ENCODE measurements at places on chromosomes 3 and 15. TPM values are rescaled to one million over a fixed set of nuclear protein-coding genes. Genes with fewer than 3 reads are reported as not detected.
A peak's percentile ranks its signal among the peaks of the same experiment; 100 is the strongest.

The DNAJA4 gene
- not detected for total RNA-seq

The ACSBG1 gene
- total RNA-seq: 5.5 TPM

The ZXDC gene
- 34.3 TPM for total RNA-seq

The ACTC1 gene
- total RNA-seq: 2.8 TPM

The RNU5B-1 gene
- not detected for total RNA-seq

The DGKG gene
- 0.18 TPM for total RNA-seq

The CP gene
- total RNA-seq: 0.42 TPM

The SUSD5 gene
- 2.1 TPM for total RNA-seq

The MORC1 gene
- not detected for total RNA-seq

The DNAJC13 gene
- 36.0 TPM for total RNA-seq

The CALML4 gene
- total RNA-seq: 11.9 TPM

The MYLK gene
- 20.1 TPM for total RNA-seq

The ZDHHC19 gene
- total RNA-seq: not detected

The TLR9 gene
- not detected for total RNA-seq

The GOLGA8Q gene
- not detected for total RNA-seq

The RASGRP1 gene
- 1.8 TPM for total RNA-seq

The WDR72 gene
- 1.7 TPM for total RNA-seq

The ASB14 gene
- total RNA-seq: not detected

- no peak for DNase-seq
These were observed 78.9 kb upstream of the CFAP20DC start for GRCh38 chr3:59128685-59129084.

DNA sequence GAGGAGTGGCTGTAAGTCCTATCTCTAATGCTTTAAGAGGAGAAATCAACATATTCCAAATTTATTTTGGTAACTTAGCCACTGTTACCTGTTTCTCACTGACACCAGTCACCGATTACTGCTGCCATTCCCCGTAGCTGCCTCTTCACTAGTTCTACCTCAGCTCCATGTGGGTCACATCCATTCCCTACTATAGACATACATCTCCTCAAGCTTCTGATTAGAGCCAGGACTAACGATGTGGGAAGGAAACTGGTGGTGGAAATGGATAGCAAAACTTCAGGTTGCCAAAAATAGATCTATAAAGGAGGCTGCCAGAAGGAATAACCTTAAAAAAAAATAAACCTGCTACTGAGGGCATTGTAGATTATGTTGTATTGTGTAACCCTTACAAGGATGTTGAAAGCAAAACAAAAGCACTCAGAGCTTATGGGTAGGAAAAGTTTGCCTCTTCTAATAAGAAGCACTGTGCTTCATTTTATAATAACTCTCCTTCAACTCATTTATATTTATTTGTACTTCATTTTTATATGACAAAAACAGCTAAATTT, 56.0 kb downstream of the KAT2B start:
- DNase-seq: no peak

- DNase-seq: no peak
These were observed 223.0 kb upstream of the LRRFIP2 start for GRCh38 chr3:37397396-37397795.

GRCh38 chr15:70714565-70714964, 48.8 kb downstream of the UACA start:
- no peak for DNase-seq

- DNase-seq: no peak
These were observed 171.0 kb upstream of the MBNL1 start for GRCh38 chr3:152097770-152098169.

- no peak for DNase-seq
These were observed 54.9 kb upstream of the TMEM108 start for GRCh38 chr3:132983143-132983770.

GRCh38 chr3:8596321-8597218, 48.0 kb downstream of the SSUH2 start:
- no peak for DNase-seq

- DNase-seq: no peak
These were observed 276.4 kb downstream of the XXYLT1 start for GRCh38 chr3:194994551-194994981.

GRCh38 chr15:74995779-74996765, 709 bp downstream of the SCAMP5 start:
- DNase-seq: peak; percentile 4

DNA sequence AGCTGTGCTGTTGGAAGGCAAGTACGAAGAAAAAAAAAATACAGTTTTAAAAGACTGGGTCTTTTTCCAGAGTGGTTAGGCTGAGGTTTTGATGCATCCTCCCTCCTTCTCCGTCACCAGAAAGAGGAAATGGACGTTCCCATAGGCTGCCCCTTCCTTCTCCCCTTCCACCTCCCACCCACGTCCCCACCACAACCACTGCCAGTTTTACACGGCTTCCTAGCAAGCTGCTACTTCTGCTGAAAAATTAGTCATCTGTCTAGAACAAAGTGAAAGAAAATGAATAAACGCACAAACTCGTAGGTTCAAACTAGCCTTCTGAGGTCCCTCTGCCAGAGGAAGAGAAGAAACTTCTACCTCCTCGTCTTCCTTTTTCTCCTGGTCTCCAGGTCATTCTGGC, 71.6 kb upstream of the RPL35A start:
- no peak for DNase-seq

DNA sequence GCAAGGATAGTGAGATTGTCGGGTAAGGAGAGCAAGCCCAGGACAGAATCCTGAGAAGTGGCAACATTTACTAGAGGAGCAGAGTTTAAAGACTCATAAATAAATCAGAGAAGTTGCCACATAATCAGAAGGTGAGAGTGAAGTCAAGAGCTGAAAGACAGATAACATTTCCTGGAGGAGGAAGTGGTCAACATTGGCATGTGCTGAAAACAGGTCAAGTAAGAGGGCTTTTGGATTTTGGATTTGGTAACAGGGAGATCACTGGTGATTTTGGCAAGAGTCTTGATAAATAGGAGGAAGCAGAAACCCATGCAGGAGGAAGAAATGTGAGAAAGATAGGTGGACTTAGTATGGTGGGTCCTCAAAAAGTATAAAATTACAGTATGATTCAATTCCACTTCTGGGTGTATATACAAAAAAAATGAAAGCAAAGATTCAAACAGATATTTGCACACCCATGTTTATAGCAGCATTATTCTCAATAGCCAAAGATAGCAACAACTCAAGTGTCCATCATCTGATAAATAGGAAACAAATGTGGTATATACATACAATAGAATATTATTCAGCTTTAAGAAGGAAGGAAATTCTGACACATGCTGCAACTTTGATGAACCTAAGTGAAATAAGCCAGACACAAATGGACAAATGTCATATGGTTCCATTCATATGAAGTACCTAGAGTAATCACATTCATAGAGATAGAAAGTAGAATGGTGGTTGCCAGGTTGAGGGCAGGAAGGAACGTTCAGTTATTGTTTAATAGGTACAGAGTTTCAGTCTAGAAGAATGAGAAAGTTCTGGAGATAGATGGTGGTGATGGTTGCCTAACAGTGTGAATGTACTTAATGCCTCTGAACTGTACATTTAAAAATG, 27.3 kb upstream of the MBNL1 start:
- no peak for DNase-seq

DNA sequence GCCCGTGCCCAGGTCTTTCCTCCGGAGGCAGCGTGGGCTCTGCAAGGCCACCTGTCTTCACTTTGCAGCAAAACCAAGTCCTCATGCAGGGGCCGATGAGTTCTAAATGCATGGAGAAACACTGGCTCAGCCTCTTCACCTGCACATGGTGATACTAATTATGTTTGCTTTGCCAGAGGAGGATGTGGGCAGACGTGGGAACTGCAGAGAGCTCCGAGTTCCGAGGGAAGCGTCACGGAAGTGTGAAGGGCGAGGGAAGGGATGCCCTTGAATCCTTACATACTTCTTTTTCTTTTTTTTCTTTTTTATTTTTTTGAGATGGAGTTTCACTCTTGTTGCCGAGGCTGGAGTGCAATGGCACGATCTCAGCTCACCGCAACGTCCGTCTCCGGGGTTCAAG, 74.8 kb downstream of the GABRG3 start:
- no peak for DNase-seq

- DNase-seq: no peak
These were observed 32.9 kb upstream of the CRTC3 start for GRCh38 chr15:90496791-90497190.

DNA sequence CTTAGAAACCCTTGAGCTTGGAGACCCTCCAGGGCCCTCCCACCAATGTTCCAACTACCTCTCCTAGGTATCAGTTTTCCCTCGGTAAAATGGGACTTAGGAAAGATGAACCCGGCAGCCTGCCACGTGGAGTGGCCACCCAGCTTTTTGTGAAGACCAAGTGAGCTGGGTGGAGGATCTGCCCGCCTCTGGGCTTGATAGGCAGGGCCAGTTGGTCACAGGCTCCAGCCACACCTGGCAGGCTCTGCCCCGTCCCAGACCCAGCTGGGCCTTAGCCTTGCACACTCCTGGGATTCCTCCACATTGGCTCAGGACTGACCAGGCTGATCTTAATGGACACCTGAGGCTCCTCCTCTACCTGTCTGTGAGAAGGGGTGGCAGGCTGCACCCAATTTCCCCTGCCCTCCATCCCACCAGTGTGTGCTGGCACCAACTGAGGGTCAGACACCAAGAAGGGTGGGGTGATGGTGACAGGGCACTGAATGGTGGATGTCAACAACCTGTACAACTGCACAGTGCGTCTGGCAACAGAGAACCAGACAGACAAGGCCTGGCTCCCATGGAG, 761 bp upstream of the GRIP2 start:
- no peak for DNase-seq

GRCh38 chr3:29275309-29275708, 5.6 kb upstream of the RBMS3 start:
- DNase-seq: no peak

Data from neural crest cell (in vitro differentiated cells).